Activated T-cell treated with anti-CD3 and anti-CD28 coated beads, Interleukin-2, amount 50 U/mL, for 24 hours (primary cell): ENCODE measurements at places on chromosomes 4 and X.

- DNase-seq = no peak
Measured at GRCh38 chr4:119656342-119656741, 27.7 kb upstream of the PDE5A start.

DNA sequence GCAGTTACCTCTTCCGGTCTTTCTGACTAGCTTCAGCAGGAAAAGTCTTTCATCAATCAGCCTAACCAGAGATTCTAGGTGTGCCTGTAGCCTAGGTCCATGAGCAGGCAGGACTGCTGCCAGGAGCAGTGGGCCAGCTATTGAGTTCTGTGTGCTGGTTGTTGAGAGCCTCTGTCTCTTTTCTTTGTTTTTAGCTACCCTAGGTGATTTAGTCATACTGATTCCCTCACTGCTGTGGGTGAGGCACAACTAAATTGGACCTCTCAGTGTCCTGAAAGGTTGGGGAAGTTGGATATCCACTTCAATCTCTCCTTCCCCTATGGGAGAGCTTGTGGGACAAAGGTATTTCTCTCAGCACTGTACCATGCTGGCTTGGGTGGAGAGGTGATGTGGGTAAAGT, 354.9 kb downstream of the GPAT3 start:
- no peak for DNase-seq

- no peak for DNase-seq
Measured at GRCh38 chr4:20313237-20314030, 61.7 kb downstream of the SLIT2 start.

- DNase-seq = no peak
Measured at GRCh38 chrX:11739776-11740175, 18.3 kb upstream of the MSL3 start.

DNA sequence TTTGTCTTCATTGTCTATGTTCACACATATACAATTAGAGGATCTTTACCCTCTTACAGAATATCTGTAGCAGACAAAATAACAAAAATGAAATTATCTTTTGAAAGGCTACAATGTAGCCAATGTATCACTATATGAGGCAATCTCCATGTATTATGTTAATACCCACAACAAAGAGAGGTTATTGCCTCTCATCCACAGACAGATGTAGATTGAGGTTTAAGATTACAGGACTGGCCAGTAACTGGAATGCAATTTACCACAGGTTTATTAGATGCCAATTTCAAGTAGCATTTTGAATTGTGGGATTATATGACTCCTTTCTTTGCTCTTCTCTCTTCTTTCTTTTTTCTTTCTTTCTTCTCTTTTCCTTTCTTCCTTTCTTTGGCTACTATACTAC, 242.6 kb downstream of the ANKRD50 start:
- DNase-seq = no peak

- DNase-seq = no peak
Measured at GRCh38 chr4:185237175-185237574, 27.8 kb downstream of the SNX25 start.

DNA sequence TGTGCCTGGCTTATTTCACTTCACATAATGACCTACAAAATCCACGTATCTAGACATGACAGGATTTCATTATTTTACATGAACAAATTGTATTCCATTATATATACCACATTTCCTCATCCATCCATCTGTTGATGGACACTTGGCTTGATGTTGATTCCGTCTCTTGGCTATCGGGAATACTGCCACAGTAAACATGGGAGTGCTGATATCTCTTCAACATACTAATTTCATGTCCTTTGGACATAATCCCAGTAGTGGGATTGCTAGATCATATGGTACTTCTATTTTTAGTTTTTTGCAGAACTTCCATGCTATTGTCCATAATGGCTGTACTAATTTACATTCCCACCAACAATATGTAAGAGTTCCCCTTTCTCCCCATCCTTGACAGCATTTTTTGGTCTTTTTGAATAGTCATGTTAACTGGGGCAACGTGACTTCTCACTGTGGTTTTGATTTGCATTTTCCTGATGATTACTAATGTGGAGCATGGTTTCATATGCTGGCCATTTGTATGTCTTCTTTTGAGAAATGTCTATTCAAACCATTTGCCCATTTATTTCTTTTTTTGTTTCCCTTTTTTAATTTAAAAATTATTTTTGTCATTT, 68.9 kb downstream of the HTRA3 start:
- no peak for DNase-seq

DNA sequence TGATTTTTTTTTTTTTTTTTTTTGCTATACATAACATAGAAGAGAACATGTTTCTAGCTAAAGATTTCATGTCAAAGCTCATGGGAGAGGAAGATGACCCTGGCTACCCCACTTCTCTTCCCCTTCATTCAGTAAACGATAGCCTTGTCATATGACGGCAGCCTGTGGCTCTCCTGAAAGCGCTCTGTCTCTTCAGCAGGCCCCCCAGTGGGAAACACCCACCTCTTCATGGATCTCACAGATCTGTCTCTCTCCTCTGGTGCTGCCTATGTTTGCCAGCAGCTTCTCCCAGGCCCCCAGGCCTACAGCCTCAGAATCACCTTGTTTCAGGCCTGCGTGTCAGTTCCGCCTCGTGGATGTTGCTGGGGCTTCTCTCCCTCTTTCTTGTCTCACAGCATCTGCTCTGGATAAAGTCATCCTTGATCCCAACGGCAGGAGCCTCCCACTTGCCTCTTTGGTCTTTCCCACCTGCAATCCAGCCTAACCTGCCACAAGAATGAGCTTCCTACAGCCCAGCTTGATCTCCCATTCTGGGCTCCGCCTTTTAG, 34.6 kb downstream of the RHOH start:
- DNase-seq = no peak

DNA sequence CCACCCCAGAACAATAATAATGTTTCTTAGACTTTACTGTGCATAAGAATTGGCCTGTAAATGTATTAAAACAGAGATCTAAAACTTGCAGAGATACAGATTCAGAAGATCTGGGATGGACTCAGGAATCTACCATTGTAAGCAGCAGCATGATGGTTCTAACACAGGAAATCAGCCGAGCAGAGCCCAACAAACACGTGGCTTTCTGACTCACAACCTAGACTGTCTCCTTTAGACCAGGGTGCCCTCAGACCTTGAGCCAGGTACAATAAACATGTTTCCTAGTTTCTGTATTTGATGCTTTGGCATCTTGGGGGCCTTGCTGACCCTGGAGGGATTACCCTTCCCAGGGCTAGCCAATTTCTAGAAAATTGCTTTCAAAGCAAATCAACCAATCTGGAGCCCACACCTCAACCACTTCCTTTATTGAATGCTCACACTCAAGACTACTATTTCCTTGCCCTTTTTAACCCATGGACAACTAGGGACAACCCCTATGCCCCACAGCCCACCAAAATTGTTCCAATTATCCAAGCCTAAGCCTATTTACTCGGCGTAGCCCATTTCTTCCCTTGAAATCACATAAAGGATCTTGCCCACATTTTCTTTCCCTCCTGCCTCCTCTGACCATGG, 80.5 kb downstream of the TBC1D9 start:
- DNase-seq = no peak

- no peak for DNase-seq
Measured at GRCh38 chr4:118941149-118941548, 52.5 kb downstream of the SYNPO2 start.

GRCh38 chr4:69524706-69525105, 29.0 kb upstream of the UGT2B4 start:
- no peak for DNase-seq

GRCh38 chr4:156560701-156561100, 410.9 kb downstream of the PDGFC start:
- no peak for DNase-seq

- no peak for DNase-seq
Measured at GRCh38 chr4:28176942-28177341, 1316.3 kb downstream of the STIM2 start.

- DNase-seq = no peak
Measured at GRCh38 chrX:104315555-104315954, 60.8 kb upstream of the ESX1 start.

GRCh38 chr4:169662206-169662605, 41.8 kb downstream of the CLCN3 start:
- no peak for DNase-seq

DNA sequence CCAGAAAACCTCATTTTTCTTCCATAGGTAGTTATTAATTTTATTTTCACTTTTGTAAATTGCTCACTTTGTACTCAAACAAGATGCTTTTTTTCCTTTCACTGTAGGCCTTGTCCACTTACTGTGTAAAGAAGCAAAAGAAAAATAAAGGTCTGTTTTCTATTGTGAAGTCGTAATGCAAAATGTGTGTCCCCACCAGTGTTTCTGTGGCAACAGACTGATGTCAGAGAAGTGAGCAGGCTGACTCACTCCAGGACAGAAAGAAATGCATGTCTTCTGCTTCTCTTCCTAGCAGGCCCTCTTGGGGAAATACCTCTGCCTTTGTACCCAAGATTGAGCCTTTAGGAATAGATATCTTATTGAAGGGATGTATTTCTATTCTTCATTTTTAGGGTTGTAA, 30.3 kb downstream of the INPP4B start:
- DNase-seq = no peak

- no peak for DNase-seq
Measured at GRCh38 chr4:26821677-26822503, 38.8 kb upstream of the STIM2 start.

DNA sequence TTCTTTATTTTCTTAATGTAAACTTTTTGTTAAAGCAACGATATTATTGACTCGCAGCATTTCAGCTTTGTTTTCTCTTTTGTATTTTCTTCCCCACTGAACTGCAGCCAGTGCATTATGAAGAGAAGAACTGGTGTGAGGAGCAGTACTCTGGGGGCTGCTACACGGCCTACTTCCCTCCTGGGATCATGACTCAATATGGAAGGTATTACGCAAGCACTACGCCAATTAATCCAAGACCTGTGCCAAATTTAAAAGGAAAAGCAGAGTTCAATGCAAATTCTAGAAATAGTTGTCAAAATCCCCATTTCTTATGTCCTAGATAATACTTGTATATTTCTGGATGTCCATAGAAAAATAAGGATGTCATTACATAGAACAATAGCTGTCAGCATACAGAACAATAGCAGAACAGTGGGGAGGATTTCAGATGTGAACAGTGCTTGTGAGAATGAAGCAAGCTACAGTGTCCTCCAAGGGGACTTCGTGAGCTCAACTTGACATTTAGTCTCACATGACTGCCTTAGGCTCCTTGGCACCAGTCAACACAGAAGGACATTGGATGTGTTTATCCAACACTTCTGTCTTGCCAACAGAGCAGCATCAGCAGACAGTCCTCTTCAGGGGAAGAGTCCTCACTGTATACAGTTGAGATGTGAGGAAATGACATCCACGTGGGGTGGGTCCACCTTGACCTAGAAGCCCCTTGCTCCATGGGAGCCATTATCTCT, 85.9 kb downstream of the MAOA start:
- no peak for DNase-seq

GRCh38 chrX:47581731-47582647, at the start of gene TIMP1:
Gene TIMP1, plus strand, starts transcription at chrX:47582436. Its CDS starts 980 bp downstream, at chrX:47583416.
- DNase-seq = peak; percentile 82

DNA sequence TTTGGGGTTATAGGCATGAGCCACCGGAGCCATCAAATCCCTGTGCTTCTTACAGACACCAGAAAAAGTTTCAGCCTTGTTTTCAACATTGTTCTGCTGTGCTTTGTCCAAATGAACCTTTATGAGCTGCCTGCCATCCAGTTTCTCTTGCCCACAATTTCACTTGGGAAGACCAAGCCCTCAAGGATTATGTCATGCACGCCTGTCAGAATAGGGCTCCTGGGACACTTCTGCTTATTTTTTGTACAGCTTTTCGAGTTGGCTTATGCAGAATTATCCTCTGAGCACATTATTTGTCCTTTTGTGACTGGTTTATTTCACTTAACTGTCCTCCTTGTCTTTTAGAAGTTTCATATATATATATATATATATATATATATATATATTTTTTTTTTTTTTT, 16.2 kb downstream of the UBE2K start:
- no peak for DNase-seq

GRCh38 chr4:33537527-33537926, 2706.8 kb downstream of the ARAP2 start:
- no peak for DNase-seq

- no peak for DNase-seq
Measured at GRCh38 chrX:15241301-15241700, 28.6 kb downstream of the ASB9 start.

GRCh38 chr4:48380583-48381167, 39.3 kb downstream of the SLAIN2 start:
- no peak for DNase-seq

GRCh38 chr4:8394806-8395205, 45.7 kb downstream of the ACOX3 start:
- DNase-seq = no peak

DNA sequence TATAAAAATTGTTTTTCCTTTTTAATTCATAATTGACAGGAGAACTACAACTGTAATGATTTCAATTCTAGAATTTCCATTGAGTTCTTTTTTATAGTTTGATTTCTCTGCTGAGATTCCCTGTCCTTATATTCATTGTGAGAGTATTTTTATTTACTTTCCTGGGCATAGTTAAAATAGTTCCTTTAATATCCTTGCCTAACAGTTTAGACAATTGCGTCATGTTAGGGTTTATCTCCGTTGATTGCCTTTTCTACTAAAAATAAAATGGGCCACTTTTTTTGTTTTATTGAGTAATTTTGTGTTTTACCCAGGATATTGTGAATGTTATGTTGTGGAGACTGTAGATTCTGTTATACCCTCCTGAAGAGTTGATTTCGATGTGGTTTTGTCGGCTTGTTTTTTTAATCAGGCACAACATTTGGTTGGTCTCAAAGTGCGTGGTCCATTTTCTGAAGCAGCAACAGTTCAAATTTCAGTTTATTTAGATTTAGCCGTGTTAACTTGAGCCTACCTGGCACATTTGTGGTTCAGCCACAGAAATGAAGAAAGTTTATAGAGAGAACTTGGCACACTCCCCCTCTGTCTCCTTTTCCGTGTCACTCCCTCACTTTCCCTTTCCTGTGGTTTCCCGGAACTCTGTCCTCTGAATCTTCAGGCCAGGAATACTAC, 16.0 kb upstream of the PRRG1 start:
- no peak for DNase-seq

GRCh38 chrX:56499372-56499771, 64.1 kb upstream of the UBQLN2 start:
- no peak for DNase-seq

GRCh38 chr4:53558065-53558801, 33.1 kb downstream of the LNX1 start:
- no peak for DNase-seq

DNA sequence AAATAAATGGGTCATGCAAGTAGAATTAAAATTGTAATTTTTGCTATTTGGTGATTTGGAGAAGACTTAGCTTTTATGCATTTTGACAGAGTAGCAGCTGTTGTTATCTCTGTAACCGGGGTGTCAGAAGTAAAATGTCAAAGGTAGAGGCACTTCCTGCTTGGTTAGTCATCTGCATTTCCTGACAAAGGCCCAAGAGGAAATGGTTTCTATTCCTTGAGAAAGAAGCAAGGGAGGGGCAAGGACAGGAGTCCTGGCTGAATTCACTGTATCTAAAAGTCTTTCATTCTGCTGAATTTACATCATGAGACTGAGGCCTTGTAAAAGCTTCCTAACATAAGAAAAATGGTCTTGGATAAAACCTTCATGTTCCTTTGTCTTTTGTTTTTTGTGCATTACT, 550.9 kb upstream of the BOD1L1 start:
- DNase-seq = no peak

- peak; percentile 69 for DNase-seq
Measured at GRCh38 chr4:2798399-2799223, 5.7 kb downstream of the SH3BP2 start.

- DNase-seq = no peak
Measured at GRCh38 chrX:22164770-22165388, 107.8 kb upstream of the CBLL2 start.
